ENCODE measurements at places on chromosomes 5 and 9.
A peak's percentile ranks its signal among the peaks of the same experiment; 100 is the strongest.

DNA sequence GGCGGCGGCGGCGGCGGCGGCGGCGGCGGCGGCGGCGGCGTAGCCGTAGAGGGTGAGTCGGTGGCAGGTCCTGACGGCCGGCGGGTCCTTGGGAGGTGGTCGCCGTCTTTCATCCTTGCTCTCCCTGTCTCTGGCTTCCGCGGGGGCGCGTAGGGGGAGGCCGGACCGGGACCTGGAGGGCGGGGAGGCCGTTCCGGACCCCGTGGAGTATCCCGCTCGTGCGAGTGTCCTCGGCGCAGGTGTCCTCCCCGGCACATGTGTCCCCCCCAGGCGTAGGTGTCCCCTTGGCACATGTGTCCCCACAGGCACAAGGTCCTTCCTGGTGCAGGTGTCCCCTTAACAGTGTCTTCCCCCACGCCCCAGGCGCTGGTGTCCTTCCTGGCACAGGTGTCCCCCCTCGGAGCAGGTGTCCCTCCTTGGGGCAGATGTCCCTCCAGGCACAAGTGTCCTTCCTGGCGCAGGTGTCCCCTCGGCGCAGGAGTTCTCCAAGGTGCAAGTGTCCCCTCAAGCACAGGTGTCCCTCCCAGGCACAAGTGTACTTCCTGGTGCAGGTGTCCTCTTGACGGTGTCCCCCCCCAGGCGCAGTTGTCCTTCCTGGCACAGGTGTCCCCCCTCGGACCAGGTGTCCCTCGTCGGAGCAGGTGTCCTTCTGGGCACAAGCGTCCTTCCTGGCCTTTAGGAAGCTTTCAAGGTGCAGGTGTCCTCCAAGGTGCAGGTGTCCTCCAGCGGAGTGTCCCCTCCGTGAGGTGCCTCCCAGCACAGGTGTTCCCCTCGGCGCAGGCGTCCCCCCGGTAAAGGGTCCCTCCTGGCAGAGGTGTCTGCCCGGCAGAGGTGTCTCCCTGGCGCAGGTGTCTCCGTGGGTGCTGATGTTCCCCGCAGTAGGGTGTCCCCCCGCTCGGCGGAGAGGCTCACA, 519 bp downstream of the EXOC3 start:
- peak overlapping the region; percentile 99 for H3K4me3 ChIP-seq
- DNase-seq, result no peak
- H3K27ac ChIP-seq, result peak overlapping the region; percentile 67
- H3K36me3 ChIP-seq, result peaks cover 16% of the 10 kb centered on the region
- H3K27me3 ChIP-seq, result no peaks in the 10 kb centered on the region

DNA sequence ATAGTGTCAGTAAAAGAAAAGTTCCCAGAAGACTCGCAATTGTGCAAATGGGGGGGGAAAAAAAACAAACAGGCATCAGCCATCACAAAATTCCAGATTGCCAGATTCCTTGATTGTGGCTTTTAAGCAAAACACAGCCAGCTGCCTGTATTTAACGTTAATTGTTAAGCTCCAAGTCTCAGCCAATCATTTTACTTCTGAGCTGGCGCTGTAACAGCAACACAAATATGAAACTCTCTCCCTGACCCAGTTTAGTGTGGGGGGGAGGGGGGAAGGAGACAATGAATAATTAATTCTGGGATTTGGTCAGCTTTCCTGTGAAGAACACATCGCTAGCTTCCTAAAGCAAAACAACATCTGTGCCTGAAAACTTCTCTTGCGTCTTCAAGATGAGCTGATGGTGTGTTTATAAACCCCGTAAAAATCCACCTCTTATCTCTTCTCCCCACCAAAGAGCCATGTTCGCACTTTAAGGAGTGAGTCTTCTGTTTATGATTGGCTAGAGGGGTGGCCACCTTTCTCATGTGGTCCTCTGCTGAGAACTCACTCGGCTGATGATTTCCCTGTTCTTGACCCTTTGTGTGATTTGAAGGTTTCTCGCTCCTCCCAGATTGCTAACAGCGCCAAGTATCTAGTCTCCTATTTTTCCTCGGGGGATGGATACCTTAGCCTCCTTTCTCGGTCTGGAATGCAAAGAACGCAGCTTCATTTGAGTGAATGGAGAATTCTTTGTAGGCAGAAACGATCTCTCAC, 160.2 kb upstream of the DAPK1 start:
- no peak for DNase-seq
- no peaks in the 10 kb centered on the region for H3K36me3 ChIP-seq
- no peak overlapping the region for H3K27ac ChIP-seq
- no peaks in the 10 kb centered on the region for H3K4me1 ChIP-seq
- H3K27me3 ChIP-seq, result no peaks in the 10 kb centered on the region
- peak overlapping the region; percentile 59 for H3K4me3 ChIP-seq

GRCh38 chr9:121757281-121757585, 105.8 kb downstream of the DAB2IP start:
- no peak for DNase-seq
- H3K27ac ChIP-seq, result peak overlapping the region; percentile 9
- no peak overlapping the region for H3K4me3 ChIP-seq
- H3K27me3 ChIP-seq, result no peaks in the 10 kb centered on the region
- peaks cover 56% of the 10 kb centered on the region for H3K4me1 ChIP-seq
- peaks cover 37% of the 10 kb centered on the region for H3K36me3 ChIP-seq

- H3K27ac ChIP-seq, result no peak overlapping the region
- no peaks in the 10 kb centered on the region for H3K27me3 ChIP-seq
- H3K4me3 ChIP-seq, result no peak overlapping the region
- H3K4me1 ChIP-seq, result no peaks in the 10 kb centered on the region
Measured at GRCh38 chr5:175749591-175749990, 91.7 kb downstream of the HRH2 start.

DNA sequence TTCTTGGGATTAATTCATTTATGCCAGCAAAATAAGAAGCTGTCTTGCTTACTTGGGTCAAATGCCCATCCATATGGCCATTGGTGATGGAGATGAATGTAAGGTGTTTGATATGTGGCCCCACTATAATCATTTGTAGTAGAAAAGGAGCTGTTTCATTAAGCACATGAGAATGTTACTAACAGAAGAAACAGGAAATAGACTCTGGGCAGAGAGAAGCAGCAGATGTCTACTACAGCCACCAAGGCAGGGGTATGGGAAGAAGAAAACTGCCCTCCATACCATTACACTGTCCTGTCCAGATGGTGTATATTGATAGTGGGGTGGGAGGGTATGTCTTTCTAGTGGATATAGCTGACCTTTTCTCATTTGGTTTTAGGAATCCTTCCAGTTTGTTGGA, 386.6 kb upstream of the CLINT1 start:
- no peaks in the 10 kb centered on the region for H3K36me3 ChIP-seq
- H3K27me3 ChIP-seq, result no peaks in the 10 kb centered on the region
- DNase-seq, result no peak

GRCh38 chr9:124409410-124409809, 5.8 kb downstream of the PSMB7 start:
- H3K4me1 ChIP-seq, result peaks cover 1% of the 10 kb centered on the region
- peaks cover 40% of the 10 kb centered on the region for H3K36me3 ChIP-seq
- no peak overlapping the region for H3K4me3 ChIP-seq
- DNase-seq, result no peak
- H3K27me3 ChIP-seq, result no peaks in the 10 kb centered on the region
- no peak overlapping the region for H3K27ac ChIP-seq

- no peaks in the 10 kb centered on the region for H3K27me3 ChIP-seq
- H3K27ac ChIP-seq, result peak overlapping the region; percentile 69
- peaks cover 8% of the 10 kb centered on the region for H3K4me1 ChIP-seq
- H3K36me3 ChIP-seq, result no peaks in the 10 kb centered on the region
- H3K4me3 ChIP-seq, result peak overlapping the region; percentile 83
Measured at GRCh38 chr5:177023303-177023664, 788 bp downstream of the ZNF346 start.

DNA sequence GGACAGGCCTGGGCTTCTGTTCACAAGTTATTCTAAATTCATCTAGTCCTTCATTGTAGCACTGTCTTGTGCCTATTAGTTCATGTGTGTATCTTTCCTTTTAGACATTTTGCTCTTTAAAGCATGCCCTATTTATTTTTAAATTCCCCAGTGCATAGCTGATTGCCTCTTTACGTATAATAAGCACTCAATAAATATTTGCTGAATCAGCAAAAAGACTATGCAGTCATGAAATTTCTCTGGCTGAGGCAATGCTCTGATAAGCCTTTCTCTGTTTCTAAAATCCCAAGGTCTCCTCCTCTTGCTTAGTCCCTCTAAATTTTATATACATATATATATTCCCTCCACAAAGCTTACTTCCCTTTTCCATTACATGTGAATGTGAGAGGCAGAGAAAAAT, 315.9 kb upstream of the PCSK5 start:
- no peaks in the 10 kb centered on the region for H3K36me3 ChIP-seq
- H3K4me1 ChIP-seq, result no peaks in the 10 kb centered on the region
- DNase-seq, result no peak
- no peak overlapping the region for H3K4me3 ChIP-seq
- no peak overlapping the region for H3K27ac ChIP-seq
- H3K27me3 ChIP-seq, result no peaks in the 10 kb centered on the region

DNA sequence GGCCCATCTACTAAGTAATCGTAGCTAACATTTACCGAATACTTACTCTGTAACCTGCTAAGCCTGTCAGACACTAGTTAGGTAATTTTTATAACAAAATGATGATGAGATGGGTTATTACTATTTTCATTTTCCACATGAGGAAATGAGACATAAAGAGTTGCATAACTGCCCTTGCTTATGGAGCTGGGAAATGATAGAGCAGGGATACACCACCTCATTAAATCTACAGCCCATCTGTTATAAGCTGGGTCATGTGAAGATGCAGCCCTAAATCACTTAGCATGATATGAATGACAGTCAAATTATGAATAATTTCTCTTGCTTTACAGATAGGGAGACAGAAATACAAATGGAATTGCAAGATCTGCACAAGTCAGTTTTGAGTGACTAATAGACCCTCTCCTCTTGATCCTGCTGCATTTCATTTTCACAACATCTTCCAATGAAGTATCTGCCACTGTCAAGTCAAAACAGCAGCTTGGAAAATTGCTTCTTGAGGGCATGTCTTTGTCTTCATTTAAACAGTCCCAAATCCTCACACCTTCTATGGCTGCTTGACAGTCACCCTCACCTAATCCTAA, 364.7 kb downstream of the PRELID2 start:
- no peaks in the 10 kb centered on the region for H3K27me3 ChIP-seq
- H3K36me3 ChIP-seq, result no peaks in the 10 kb centered on the region
- H3K27ac ChIP-seq, result no peak overlapping the region
- peaks cover 30% of the 10 kb centered on the region for H3K4me1 ChIP-seq

GRCh38 chr5:78974011-78974410, 11.1 kb downstream of the ARSB start:
- H3K4me1 ChIP-seq, result peaks cover 5% of the 10 kb centered on the region
- no peak overlapping the region for H3K27ac ChIP-seq
- H3K27me3 ChIP-seq, result no peaks in the 10 kb centered on the region
- DNase-seq, result no peak
- H3K4me3 ChIP-seq, result no peak overlapping the region

DNA sequence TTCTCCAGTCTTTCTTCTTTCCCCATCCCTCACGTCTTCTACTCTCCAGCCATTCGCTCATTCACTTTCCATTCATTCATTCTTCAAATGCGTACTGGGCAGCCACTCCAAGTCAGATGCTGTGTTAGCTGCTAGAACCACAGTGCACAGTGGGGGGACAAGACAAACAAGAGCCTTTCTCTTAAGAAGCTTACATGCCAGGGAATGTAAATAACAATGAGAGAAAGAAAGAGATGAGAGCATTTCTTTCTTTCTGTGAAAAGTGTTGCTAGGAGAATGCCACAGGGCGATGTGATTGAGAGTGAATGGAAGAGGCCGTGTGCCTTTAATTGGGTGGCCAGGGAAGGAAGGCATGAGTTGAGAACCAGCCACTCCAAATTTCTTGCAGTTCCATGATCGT, 46.3 kb upstream of the SMIM23 start:
- no peak for DNase-seq
- H3K4me3 ChIP-seq, result no peak overlapping the region

DNA sequence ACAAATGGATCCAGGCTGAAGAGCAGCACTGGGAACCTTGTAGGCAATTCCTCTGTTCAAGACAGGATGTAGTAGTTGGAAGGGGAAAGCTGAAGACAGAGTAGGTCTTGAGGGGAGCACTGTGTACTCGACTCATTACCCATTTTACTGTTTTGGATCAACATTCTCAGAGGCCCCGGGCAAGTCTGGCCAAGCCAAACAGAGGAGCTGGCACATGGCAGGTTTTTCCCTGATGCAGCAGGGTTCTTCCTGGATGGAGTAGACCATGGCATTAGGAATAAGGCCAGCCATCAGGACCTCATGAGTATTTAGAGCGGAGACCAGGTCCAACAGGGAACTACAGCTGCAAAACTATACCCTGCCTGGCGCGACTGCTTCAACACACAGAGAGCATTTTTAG, 4.4 kb downstream of the SVEP1 start:
- H3K4me1 ChIP-seq, result peaks cover 17% of the 10 kb centered on the region
- no peaks in the 10 kb centered on the region for H3K36me3 ChIP-seq
- DNase-seq, result peak; percentile 19

- no peak overlapping the region for H3K27ac ChIP-seq
- H3K27me3 ChIP-seq, result no peaks in the 10 kb centered on the region
- no peak overlapping the region for H3K4me3 ChIP-seq
Measured at GRCh38 chr9:106593201-106593600, 269.8 kb upstream of the ZNF462 start.

- H3K27me3 ChIP-seq, result no peaks in the 10 kb centered on the region
- DNase-seq, result no peak
- no peak overlapping the region for H3K27ac ChIP-seq
- peaks cover 15% of the 10 kb centered on the region for H3K4me1 ChIP-seq
Measured at GRCh38 chr9:77750284-77750683, 102.2 kb upstream of the GNA14 start.
